ENCODE measurements at places on chromosomes 11 and 22.

- DNase-seq, result no peak
Measured at GRCh38 chr11:772429-773390, 4.6 kb downstream of the GATD1 start.

- no peak for DNase-seq
Measured at GRCh38 chr11:84136926-84137325, 850.8 kb upstream of the CCDC90B start.

- DNase-seq, result no peak
Measured at GRCh38 chr11:119011476-119012053, 6.6 kb downstream of the RPS25 start.

DNA sequence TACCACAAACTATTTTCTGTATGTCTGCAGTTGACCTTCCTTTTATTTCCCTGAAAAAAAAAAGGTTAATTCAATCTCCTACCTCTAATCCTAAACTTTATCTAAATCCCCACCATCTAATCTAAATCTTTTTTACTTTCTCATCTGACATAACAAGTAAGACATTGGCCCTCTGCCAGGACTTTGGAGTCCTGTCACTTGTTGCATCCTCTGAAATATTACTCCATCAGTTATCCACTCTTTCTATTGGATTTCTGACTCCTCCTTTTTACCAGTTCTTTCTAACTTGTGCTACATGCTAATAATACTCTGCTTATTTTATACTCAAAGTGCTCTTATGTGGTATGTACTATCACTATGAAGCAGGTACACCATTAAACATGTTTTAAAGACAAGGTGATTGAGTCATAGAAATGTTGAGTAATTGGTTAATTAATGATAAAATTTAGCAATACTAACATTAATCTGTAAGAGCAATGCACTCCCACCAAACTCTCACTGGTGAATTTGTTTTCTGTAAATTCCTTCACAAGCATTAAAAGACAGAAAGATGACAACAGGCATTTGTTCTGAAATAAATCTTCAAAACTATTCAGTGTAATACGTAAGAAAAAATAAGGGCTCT lies 914.2 kb upstream of the RAG2 start:
- DNase-seq, result no peak

GRCh38 chr11:44852159-44852747 lies 98.4 kb downstream of the TP53I11 start:
- DNase-seq, result no peak

- DNase-seq, result peak; percentile 7
Measured at GRCh38 chr22:32204856-32205722, at the start of gene RFPL2. Gene RFPL2, minus strand, starts transcription at chr22:32205073. Its CDS starts 2,622 bp downstream, at chr22:32202451.

DNA sequence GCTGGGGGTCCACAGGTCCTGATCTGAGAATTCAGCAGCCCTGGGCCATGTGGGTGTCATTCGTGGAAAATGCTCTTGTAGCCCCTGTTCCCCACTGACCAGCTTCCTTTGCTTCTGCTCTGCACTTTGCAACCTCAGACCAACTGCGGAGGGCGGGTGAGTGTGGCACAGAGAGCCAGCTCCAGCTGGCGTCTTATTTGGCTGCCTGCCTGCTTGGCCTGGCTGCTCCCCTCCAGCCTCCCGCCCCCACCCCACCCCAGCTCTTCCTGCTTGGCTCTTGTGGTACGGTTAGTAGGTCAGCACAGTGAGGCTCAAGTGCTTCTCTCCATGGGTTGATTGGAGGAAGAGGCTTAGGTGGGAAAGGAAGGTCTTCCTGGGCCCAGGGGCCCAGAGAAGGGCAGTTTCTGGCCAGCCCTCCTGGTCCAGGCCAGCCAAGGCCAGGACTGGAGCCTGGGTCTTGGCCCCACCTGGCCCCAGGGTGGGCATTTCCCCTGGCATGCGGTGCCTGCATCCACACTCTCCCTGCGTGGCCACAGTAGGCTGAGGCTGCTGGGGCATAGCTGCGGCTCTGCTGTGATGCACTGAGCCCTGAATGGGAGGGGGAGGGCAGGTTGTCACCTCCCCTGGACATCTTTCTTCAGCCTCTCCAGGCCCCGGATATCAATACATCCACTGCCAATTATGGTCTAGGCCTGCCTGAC lies 26.5 kb downstream of the MYO7A start:
- no peak for DNase-seq

GRCh38 chr22:46593211-46593681 lies 26.9 kb upstream of the GRAMD4 start:
- no peak for DNase-seq

DNA sequence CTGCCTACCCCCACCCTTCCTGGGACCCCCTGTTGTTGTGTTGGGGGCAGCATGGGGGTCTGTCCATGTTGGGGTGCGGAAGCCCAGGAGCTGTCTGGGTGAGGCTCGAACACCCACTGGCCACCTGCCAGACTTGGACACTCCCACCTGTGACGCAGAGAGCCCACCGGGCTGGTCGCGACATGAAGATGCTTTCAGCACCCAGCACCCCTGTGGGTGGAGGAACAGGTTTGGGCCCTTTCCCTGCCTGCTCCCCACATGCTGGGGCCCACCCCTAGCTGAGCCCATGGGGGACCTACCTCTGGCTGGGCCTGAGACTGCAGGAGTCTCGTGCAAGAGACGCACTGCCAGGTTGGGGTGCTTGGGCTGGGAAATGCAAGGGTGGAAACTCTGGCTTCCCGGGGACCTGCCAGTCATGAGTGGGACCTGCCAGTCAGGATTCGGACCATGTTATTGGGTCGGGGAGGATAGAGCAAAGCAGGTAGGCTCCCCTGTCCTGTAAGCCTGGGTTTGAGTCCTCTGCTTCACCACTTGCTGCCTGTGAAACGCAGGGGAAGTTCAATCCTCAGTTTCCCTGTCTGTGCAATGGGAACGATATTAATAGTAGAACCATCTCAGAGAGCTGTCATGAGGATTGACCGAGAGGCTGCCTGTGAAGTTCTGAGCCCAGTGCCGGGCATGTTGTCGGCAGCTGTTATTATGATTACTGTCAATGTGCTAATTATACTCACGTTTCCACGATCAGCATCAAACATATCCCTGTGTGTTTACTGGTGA lies 24.1 kb downstream of the KIAA1671 start:
- DNase-seq, result no peak

- DNase-seq, result peak; percentile 77
Measured at GRCh38 chr22:27885977-27886842, 32.8 kb downstream of the PITPNB start.

GRCh38 chr11:6194065-6194581 lies 4.9 kb upstream of the OR52W1 start:
- DNase-seq, result no peak

DNA sequence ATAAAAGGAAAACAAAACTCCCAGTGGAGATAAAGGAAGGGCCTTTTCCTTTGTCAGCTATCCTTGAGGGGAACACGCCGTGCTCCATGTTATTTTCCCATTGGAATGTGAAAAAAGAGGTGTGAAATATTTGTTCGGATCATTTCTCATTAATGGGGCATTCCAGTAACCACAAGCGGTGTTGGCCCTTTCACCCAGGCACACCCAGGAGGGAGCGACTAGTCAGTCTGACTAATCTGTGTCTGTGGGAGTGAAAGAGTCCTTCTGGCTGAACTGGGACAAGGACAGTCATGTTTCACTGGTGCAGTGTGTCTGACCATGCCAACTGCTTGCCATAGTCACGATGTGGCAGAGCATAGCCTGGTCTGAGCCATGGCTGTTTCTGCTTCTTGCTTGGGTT lies 13.0 kb upstream of the MYEOV start:
- peak; percentile 62 for DNase-seq

GRCh38 chr11:75591966-75592365 lies 29.9 kb downstream of the SERPINH1 start:
- DNase-seq, result no peak

DNA sequence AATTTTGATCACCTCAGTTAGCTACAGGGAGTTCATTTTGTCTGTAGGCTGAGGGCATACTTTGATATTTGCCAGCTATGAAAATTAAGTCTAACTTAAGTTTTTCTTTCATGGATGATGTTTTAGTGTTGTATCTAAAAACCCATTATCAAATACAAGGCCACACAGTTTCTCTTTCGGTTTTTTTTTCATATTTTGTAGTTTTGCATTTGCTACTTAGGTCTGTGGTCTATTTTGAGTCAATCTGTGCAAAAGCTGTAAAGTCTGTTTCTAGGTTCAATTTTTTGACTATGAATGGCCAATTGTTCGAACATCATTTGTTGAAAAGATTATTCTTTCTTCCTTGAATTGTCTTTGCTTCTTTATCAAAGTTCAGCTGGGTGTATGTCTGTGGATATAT lies 895.6 kb upstream of the ANO3 start:
- DNase-seq, result no peak

DNA sequence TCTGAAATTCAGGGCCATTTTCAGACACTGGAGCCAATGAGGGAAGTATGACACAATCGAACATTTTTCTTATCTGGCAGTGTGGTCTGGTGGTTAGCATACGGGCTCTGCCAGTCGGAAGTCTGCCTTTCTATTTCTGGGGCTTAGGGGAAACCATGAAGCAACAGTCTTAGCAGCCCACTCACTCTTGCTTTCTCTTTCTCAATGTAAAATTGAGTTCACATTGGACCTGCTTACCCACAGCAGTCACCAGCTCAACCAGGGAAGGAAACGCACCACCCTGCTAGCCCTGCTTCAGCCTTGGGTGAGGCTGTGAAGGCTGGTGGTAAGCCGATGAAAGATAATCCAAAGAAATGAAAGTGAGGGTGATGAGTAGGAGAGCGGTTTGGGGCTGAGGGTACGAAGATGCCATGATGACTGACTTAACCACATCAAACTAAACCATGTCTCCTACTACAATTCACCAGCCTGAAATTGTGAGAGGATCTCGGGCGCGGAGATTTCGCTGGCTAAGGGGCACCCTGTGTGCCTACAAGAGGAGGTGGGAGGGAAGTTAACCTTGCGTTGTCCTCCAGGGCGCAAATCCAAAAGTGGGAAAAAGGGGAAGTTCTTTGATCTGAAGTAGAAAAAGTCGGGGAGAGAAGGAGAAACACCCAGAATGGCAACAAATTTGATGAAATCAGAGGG lies 2.0 kb upstream of the LMO2 start:
- no peak for DNase-seq

DNA sequence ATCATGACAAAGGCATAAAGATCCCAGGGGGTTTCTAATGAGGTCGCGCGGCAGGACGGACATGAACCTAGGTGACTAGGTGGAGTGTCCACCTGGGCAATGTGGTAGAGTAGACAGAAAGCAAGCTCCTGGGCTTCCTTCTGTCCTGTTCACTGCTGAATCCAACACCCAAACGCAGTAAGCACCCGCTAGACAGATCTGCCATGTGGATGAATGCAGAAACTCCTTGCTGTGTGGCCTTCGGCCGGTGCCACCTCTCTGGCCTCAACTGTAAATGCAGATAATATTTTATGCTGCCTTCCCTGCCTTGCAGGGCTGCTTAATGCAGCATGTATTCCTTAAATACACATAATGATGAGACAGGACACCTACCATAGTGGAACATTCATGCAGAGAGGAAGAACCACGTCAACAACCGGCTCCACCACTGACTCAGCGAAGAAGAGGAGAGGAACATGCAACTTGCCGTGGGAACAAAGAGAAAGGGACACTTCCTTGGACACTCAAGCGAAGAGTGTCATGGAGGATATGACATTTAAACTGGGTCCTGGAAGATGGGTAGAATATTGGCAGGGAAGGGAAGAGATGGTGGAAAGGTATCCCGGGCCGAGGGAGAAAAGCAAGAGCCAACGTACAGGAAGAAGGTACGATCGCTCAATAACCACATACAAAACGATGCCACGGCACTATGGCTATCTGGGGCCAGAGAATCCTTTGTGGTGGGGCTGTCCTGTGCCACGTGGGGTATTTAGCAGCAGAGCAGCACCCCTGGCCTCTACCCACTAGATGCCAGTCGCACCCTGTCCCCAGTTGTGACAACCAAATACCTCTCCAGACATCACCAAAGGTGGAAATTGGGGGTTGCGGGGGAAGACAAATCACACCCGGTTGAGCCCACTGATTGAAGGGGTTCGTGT lies 30.8 kb downstream of the MYH9 start:
- no peak for DNase-seq

- DNase-seq, result peak; percentile 25
Measured at GRCh38 chr22:32473388-32473952, 1.1 kb upstream of the FBXO7 start.

- no peak for DNase-seq
Measured at GRCh38 chr11:64234647-64235379, 429 bp downstream of the VEGFB start.

- DNase-seq, result no peak
Measured at GRCh38 chr22:22226448-22227187, 18.0 kb upstream of the VPREB1 start.

DNA sequence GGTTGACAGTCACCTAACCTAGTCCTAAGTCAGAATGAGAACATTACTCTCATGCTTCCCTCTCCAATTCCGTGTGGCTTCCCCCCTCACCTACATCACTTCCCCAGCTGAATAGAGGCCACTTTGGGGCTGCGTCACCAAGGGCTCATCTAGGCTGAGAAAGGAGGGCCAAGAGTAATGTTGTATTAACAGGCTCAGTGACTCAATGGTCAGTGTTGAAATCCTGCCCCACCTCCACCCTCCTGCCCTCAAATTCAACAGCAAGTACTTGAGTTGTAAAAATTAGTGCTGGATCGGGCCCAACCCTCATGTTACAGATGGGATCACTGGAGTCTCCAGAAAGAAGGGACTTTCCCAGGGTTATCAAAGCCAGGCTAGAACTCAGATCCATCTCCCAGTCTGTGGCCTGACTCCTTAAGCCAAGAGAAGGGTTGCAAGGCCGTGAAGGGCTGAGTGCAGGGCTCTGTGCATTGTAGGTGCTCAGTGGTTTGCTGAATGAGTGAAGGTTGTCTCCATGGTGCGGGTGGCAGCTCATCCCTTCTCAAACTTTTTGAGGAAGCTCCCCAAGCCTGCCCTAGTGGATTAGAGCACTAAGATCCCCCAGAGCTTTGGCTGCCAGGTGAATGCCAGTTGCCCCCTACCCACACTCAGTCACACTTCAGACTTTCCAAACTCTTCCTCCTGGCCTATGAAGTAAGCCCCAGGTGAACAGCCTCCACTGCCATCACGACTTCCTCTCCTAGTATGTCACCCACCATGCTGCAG lies 3.2 kb downstream of the DGAT2 start:
- peak; percentile 38 for DNase-seq

DNA sequence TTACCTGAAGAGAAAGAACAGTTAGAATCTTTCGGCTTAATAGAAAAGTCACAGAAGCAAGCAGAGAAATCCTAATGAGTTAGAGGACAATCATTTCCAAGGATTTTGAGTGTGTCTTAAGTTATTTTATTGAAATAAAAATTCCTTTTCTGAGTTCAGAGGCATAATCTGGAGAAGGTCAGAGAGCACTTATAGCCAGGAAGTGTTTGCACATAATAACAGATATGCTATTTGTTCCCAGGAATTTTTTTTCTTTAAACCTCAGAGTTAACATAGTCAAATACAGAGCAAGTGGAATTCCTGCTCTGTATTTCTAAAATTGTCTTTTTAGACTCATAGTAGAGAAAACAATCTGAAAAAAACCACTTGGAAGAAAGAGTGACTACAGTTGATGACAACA lies 74.3 kb downstream of the SNX19 start:
- DNase-seq, result no peak

GRCh38 chr11:117830072-117830471 lies 5.5 kb upstream of the FXYD2 start:
- DNase-seq, result no peak

- DNase-seq, result no peak
Measured at GRCh38 chr11:6674219-6674597, 8.9 kb downstream of the MRPL17 start.

GRCh38 chr22:31947296-31947695 lies 3.0 kb downstream of the YWHAH start:
- DNase-seq, result no peak
